A549 (cell line): ENCODE measurements at places on chromosomes 13 and 19. TPM values are rescaled to one million over a fixed set of nuclear protein-coding genes. Genes with fewer than 3 reads are reported as not detected.

GRCh38 chr13:110116072-110116487, 190.9 kb downstream of the COL4A1 start:
- peak; percentile 52 for DNase-seq

- no peak for DNase-seq
Measured at GRCh38 chr13:24267801-24268200, 41.6 kb upstream of the C1QTNF9 start.

- no peak for DNase-seq
Measured at GRCh38 chr13:87884884-87885283, 213.7 kb downstream of the SLITRK5 start.

DNA sequence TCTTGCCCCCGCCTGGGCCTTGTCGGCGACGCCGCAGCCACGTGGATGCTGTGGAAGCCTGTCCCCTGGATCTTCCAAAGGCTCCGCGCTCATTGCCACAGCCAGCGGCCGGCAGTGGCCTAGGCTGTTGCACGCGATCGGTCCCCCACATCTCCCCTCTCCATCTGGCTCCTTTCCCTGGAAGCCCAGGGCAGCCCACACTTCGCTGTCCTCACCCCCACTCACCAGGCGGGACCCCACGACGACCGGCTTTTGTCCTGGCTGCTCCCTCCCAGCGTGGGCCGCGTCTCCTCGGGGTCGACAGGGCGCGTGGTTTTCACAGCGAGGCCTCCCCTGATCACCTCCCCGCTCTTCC, 605 bp upstream of the TEX30 start:
- DNase-seq: no peak

DNA sequence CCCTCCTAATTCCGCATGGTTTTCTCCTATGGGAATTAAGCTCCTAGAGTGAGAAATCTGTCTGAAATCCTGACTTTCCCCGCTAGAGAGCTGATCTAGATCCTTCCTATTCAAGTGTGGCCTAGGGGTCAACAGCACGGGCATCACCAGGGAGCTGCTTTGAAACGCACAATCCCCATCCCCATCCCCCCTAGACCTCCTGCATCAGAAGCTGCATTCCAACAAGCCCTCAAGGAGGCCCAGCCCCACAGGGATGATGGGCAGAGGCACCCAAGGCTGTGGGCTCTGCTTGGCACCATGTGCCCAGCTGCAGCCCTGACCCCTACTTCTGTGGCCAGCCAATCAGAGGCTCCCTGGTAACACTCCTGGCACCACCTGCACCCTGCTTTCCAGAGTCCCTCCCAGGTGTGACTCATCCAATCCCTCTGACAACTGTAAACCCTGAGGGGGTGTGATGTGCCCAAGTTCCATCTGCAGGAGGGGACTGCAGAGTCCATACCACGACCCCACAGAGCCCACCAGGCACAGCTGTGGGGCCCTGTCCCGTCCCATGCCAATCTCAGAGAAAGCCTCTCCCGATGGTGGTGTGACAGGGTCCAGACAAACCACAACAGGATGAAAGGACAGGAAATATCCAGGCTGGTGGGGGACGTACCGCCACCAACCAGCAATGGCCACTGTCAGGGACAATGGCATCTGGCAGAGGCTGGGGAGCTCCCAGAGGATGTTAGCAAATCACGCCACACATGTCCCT, 19.8 kb upstream of the SLC35E1 start:
- DNase-seq: no peak

SWSAP1 gene
- polyA plus RNA-seq: 1.5 to 1.8 TPM (median 1.5 TPM) in 3 replicates
